ENCODE measurements at places on chromosomes 7 and 10.

- H3K27ac ChIP-seq: no peak overlapping the region
- no peak for DNase-seq
Observed at GRCh38 chr10:16945593-16945992, 128.4 kb upstream of the RSU1 start.

- H3K4me3 ChIP-seq: no peak overlapping the region
- peaks cover 9% of the 10 kb centered on the region for H3K27me3 ChIP-seq
- H3K27ac ChIP-seq: no peak overlapping the region
- no peaks in the 10 kb centered on the region for H3K36me3 ChIP-seq
Observed at GRCh38 chr7:47693216-47693615, 111.3 kb upstream of the TNS3 start.

GRCh38 chr7:29272057-29272456, 77.5 kb downstream of the CHN2 start:
- DNase-seq: no peak
- peak overlapping the region; percentile 0 for H3K4me3 ChIP-seq
- no peaks in the 10 kb centered on the region for H3K27me3 ChIP-seq
- peaks cover 59% of the 10 kb centered on the region for H3K4me1 ChIP-seq
- H3K27ac ChIP-seq: peak overlapping the region; percentile 22

GRCh38 chr10:124301736-124302135, 117.0 kb downstream of the OAT start:
- DNase-seq: no peak
- no peak overlapping the region for H3K27ac ChIP-seq
- H3K4me3 ChIP-seq: no peak overlapping the region

DNA sequence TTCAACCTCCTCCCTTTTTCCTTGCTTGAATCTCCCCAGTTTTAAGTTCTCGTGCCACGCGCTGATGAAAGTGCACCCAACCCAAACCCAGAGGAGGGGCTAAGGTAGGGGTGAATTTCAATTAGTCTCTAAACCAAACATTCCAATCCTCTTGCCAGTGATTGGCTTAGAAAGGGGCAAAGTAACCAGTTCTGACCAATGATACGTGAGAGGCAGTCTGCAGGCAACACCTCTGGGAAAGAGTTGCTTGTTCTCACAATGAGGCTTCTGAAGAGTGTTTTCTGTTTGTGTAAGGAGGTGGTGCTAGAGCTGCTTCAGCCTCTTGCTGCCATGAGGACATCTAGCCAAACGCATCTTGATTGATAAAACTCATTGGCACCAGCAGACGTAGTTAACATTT, 21.8 kb downstream of the SLC35G1 start:
- H3K4me3 ChIP-seq: no peak overlapping the region
- no peaks in the 10 kb centered on the region for H3K27me3 ChIP-seq
- no peaks in the 10 kb centered on the region for H3K4me1 ChIP-seq
- no peaks in the 10 kb centered on the region for H3K36me3 ChIP-seq

DNA sequence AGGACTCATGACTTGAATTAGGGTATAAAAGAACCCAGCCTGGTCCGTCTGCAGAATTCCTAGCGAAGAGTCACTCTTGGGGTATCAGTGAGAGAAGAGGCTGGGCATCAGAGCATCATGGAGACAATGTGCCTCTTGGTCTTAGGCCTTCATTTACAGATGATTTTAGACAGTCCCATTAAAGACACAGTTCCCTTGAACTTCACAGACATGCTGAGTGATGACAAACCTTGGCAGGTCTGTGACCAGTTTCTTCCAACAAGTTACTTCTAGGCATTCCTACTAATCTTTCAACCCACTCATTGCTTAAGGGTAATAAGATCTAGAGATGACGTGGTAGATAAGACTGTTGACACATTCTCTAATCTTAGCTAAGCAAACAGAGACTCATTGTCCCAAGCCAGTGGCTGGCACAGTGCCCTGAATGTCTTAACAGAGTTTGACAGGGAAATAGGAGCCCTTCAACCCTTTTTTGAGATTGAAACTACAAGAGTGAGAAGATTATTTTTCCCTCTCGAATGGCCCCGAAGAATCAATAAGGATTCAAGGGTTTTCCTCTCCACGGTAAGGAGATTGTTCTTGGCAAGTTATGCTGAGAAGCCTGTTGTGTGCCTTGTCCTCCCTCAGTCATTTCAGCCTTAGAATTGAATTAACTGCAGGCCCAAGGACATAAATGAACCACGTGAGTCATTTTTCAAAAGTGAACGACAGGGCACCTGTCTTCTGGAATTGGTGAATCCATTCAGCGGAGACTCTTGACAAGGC, 281.1 kb downstream of the CCDC3 start:
- no peak overlapping the region for H3K4me3 ChIP-seq
- H3K36me3 ChIP-seq: no peaks in the 10 kb centered on the region
- no peak for DNase-seq
- peaks cover 9% of the 10 kb centered on the region for H3K4me1 ChIP-seq
- H3K27ac ChIP-seq: no peak overlapping the region

- DNase-seq: no peak
Observed at GRCh38 chr7:22201186-22201880, 155.6 kb downstream of the RAPGEF5 start.

Measured in central memory CD8-positive, alpha-beta T cell (primary cell).